ENCODE measurements at places on chromosomes 1 and 21. TPM values are rescaled to one million over a fixed set of nuclear protein-coding genes. Genes with fewer than 3 reads are reported as not detected.

CDCA8 gene
- 3.1 TPM for total RNA-seq

TAS1R1 gene
- not detected for total RNA-seq

NOS1AP gene
- total RNA-seq = 2.0 TPM

TMEM51 gene
- total RNA-seq = 15.9 TPM

ARHGAP29 gene
- 72.0 TPM for total RNA-seq

KCNT2 gene
- total RNA-seq = 31.2 TPM

WNT4 gene
- total RNA-seq = 3.0 TPM

NAXE gene
- 27.3 TPM for total RNA-seq

TYW3 gene
- total RNA-seq = 23.6 TPM

ABCD3 gene
- total RNA-seq = 81.9 TPM

MTARC2 gene
- 31.0 TPM for total RNA-seq

PTPN14 gene
- 39.2 TPM for total RNA-seq

CYP2J2 gene
- total RNA-seq = 14.2 TPM

WDR64 gene
- total RNA-seq = not detected

COL11A1 gene
- total RNA-seq = 76.5 TPM

NMNAT2 gene
- 2.4 TPM for total RNA-seq

KRTAP21-2 gene
- not detected for total RNA-seq

RIPPLY3 gene
- total RNA-seq = not detected

CD1C gene
- 2.9 TPM for total RNA-seq

ACADM gene
- total RNA-seq = 90.3 TPM

PRKAA2 gene
- 19.5 TPM for total RNA-seq

SV2A gene
- 5.5 TPM for total RNA-seq

GBP6 gene
- total RNA-seq = 1.6 TPM

ELAVL4 gene
- total RNA-seq = 5.7 TPM

All from urinary bladder (tissue), 4 donors.